A673 (cell line): ENCODE measurements at places on chromosomes 13 and 19. TPM values are rescaled to one million over a fixed set of nuclear protein-coding genes. Genes with fewer than 3 reads are reported as not detected.

DNA sequence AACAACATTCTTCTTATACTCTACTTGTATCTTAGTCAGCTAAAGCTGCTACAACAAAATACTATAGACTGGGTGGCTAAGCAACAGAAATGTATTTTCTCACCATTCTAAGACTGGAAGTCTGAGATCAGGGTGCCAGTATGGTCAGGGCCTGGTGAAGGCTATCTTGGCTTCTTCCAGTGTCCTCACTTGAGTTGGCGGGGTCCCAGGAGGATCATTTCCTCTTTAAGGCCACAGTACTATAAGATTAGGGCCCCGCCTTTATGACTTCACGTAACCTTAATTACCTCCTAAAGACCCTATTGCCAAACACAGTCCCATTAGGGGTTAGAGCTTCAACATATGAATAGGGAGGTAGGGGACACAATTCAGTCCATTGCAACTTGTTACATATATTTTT, 30.7 kb upstream of the DOCK9 start:
- H3K27ac ChIP-seq: no peak overlapping the region
- H3K27me3 ChIP-seq: no peaks in the 10 kb centered on the region
- no peaks in the 10 kb centered on the region for H3K4me1 ChIP-seq
- H3K36me3 ChIP-seq: no peaks in the 10 kb centered on the region

- no peaks in the 10 kb centered on the region for H3K36me3 ChIP-seq
- no peak for DNase-seq
- H3K4me1 ChIP-seq: no peaks in the 10 kb centered on the region
- H3K4me3 ChIP-seq: no peak overlapping the region
- H3K27me3 ChIP-seq: no peaks in the 10 kb centered on the region
These were observed 19.1 kb upstream of the PDE4C start for GRCh38 chr19:18245297-18245696.

The NAPSA gene
- total RNA-seq: 0.47 and 0.63 TPM in 2 replicates

DNA sequence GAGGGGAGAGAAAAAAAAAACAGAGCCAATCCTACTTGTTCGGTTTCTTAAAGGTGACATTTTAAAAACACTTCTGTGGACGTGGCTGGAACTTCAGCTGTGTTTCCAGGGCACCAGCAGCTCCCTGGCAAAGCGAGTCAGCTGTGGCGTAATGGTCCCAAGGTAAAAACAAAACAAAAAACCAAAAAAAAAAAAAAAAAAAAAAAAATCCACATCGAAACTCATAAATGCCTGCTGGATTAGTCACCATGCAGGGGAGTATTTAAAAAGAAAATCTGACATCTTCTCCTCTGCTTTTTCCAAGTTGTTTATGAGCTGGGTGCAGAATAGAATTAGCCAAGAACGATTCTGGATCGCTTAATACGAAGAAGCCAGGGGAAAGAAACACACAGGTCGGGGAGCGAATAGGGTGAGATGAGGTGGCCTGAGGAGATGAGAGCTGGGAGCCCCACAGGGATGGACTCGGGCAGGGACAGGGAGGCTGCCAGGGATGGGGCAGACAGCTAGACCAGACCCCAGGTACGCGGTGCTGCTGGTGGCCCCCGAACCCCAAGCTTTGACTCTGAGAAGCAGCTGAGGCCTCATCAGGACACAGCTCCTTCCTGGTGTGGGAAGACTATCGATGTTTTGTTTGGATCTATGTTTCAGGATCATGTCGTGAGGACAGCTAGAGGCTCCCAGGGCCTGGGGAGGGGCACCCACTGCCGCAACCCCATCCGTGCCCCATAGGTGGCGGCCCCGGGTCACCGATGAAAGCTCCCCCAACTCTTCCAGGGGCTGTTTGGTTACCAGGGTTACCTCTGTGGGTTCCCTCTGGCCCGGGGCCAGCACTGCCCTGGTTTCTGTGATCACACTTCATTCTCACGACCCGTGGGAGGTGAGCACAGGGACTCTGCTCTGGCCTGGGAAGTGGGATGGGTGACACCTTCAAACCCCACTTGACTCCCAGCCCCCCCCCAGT, 3.1 kb upstream of the CTXN1 start:
- H3K36me3 ChIP-seq: peaks cover 40% of the 10 kb centered on the region
- no peaks in the 10 kb centered on the region for H3K27me3 ChIP-seq
- peak overlapping the region; percentile 51 for H3K27ac ChIP-seq
- peak; percentile 79 for DNase-seq
- peaks cover 33% of the 10 kb centered on the region for H3K4me1 ChIP-seq

- no peak overlapping the region for H3K4me3 ChIP-seq
- no peaks in the 10 kb centered on the region for H3K36me3 ChIP-seq
- H3K27me3 ChIP-seq: peaks cover 30% of the 10 kb centered on the region
- no peak overlapping the region for H3K27ac ChIP-seq
These were observed 4.0 kb downstream of the S1PR5 start for GRCh38 chr19:10513223-10513622.

DNA sequence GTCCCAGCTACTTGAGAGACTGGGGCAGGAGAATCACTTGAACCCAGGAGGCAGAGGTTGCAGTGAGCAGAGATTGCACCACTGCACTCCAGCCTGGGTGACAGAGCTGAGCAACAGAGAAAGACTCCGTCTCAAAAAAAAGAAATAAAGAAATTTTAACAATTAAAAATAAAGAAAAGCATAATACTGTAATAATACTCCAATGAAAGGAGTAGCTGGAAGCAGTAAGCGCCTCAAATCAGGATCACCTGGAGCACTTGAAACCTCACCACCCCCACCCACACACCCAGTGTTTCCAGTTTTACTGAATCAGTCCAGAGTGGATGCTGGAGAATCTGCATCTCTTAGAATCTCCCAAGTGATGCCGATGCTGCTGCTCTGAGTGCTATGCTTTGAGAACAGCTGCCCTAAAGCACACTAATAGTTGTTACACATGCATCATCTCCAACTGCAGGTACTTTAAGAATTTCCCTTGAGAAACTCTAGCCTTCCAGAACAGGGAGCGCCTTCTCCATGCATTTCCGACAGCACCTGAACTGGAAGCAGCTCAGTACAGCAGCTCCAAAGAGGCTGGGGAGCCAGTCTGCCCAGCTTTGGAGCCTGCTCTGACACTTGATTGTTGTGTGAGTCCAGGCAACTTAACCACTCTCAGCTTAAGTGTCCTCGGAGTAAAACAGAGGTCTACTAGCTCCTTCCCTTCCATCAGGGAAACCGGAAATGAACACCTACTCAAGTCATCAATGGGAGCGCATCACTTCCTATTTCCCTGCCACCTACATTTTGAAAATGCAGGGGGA, 2.9 kb downstream of the ABCC4 start:
- H3K27me3 ChIP-seq: no peaks in the 10 kb centered on the region
- H3K36me3 ChIP-seq: no peaks in the 10 kb centered on the region
- H3K4me1 ChIP-seq: peaks cover 26% of the 10 kb centered on the region
- H3K27ac ChIP-seq: peak overlapping the region; percentile 59
- no peak overlapping the region for H3K4me3 ChIP-seq

- no peak overlapping the region for H3K27ac ChIP-seq
- H3K36me3 ChIP-seq: no peaks in the 10 kb centered on the region
- no peak for DNase-seq
These were observed 9.1 kb downstream of the SERP2 start for GRCh38 chr13:44382635-44383145.

The KIRREL2 gene
- total RNA-seq: 0.15 and 0.17 TPM in 2 replicates

- H3K27me3 ChIP-seq: no peaks in the 10 kb centered on the region
- peaks cover 36% of the 10 kb centered on the region for H3K4me1 ChIP-seq
- H3K4me3 ChIP-seq: peak overlapping the region; percentile 81
- H3K36me3 ChIP-seq: peaks cover 13% of the 10 kb centered on the region
These were observed 863 bp downstream of the ZNF581 start for GRCh38 chr19:55644191-55644833.

DNA sequence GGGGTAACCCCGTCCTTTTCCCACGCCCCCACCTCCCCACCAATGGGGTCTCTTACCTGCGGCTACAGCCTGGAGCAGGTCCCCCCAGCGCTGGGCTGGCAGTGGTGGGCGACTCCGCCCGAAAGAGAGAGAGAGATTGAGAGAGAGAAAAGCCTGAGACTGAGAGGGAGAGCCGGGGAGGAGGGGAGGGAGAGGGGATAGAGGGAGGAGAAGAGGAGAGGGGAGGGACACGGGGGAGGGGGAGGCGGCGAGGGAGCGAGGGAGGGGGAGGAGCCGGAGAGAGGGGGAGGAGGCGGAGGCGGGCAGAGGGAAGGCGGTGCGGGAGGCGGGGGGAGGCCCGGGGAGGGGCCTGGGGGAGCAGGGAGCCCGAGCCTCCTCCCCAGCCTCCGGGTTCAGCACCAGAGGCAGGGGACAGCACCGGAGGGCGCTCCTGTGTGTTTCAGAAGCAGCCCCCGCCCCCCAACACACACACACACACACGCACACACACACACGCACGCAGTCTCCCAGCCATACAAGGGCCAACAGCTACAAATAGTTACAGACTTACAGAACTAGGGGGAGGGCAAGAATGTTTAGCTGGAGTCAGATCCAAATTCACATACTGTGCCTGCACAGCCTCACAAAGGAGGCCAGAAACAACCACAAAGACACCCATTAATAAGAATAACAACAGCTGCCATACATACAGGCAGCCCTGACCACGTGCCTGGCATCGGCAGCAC, at the start of gene SLC8A2:
Gene SLC8A2, minus strand, starts transcription at position 161 of the 725 bp plus-strand sequence. CDS start 5,490 bp downstream, outside the sequence.
- H3K27me3 ChIP-seq: no peaks in the 10 kb centered on the region
- DNase-seq: peak; percentile 92
- no peaks in the 10 kb centered on the region for H3K36me3 ChIP-seq
- peaks cover 9% of the 10 kb centered on the region for H3K4me1 ChIP-seq
- H3K4me3 ChIP-seq: peak within 1 kb of the TSS; percentile 62
- no peak within 1 kb of the TSS for H3K27ac ChIP-seq

The LRP3 gene
- total RNA-seq: 39.4 and 42.0 TPM in 2 replicates

GRCh38 chr19:53055117-53055516, 10.6 kb downstream of the ERVV-2 start:
- no peak overlapping the region for H3K27ac ChIP-seq
- H3K36me3 ChIP-seq: no peaks in the 10 kb centered on the region
- no peak overlapping the region for H3K4me3 ChIP-seq

The CAPN12 gene
- total RNA-seq: 0.69 and 0.96 TPM in 2 replicates

- no peaks in the 10 kb centered on the region for H3K27me3 ChIP-seq
- no peak overlapping the region for H3K27ac ChIP-seq
- H3K4me1 ChIP-seq: peaks cover 6% of the 10 kb centered on the region
- no peaks in the 10 kb centered on the region for H3K36me3 ChIP-seq
- H3K4me3 ChIP-seq: no peak overlapping the region
These were observed 962 bp upstream of the JAK3 start for GRCh38 chr19:17848595-17849292.

GRCh38 chr19:4800591-4801081, 9.1 kb downstream of the FEM1A start:
- H3K36me3 ChIP-seq: peaks cover 6% of the 10 kb centered on the region
- no peak overlapping the region for H3K27ac ChIP-seq
- no peaks in the 10 kb centered on the region for H3K27me3 ChIP-seq
- H3K4me1 ChIP-seq: no peaks in the 10 kb centered on the region
- no peak overlapping the region for H3K4me3 ChIP-seq
